ENCODE measurements at places on chromosomes 13 and 19.

- DNase-seq: no peak
Observed at GRCh38 chr19:8703223-8703622, 4.6 kb upstream of the ACTL9 start.

DNA sequence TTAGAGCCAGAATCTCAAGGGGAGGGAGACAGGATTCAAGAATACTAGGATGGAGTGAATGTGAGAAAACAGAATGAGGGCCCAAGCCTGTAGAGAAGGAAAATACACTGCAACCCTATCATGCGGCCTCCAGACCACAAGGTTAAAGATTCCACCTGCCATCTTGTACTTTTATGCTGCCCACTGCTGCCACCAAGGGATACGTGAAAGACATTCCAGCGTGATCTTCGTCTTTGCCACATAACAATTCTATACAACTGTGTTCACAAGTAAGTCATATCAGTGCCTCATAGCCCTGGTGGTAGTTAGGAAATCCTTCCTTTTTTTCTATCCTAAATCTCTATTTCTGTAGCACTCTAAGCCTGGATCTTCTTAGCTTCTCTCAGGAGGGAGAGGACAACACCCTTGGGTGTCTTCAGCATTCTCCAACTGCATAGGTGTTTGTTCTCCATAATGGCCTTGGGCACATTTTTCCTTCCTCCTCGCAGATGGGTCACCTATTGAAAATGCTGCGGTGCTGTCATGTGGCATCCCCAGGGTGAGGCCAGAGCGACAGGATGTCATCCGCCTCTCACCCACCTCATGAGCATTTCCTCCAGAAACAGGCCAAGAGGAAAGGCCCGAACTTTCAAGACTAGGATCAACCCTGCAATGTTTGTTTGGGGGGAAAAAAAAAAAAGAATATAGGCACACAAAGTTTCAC, 13.6 kb downstream of the TPT1 start:
- DNase-seq: no peak

DNA sequence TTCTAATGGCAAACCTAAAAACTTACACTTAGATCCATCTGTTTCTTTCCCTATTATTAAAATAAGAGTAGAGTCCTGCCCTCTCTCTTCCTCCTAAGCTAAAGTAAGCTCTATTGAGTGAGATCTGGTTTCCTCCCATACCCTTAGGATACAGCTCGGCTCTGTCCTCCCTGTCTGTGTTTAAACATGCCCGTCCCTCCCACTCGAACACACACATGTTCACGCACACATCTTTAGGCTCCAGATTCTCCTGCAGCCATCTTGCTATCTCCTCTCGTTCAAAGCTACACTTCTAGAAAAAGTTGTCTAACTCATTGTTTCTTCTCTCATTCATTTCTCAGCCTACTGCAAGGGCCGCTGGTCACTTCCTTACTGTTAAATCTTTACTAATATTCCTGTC, 15.1 kb upstream of the CEBPG start:
- DNase-seq: no peak

- no peak for DNase-seq
Observed at GRCh38 chr13:100275746-100276145, 186.9 kb downstream of the PCCA start.

- DNase-seq: no peak
Observed at GRCh38 chr19:45512881-45513483, 5.7 kb downstream of the VASP start.

DNA sequence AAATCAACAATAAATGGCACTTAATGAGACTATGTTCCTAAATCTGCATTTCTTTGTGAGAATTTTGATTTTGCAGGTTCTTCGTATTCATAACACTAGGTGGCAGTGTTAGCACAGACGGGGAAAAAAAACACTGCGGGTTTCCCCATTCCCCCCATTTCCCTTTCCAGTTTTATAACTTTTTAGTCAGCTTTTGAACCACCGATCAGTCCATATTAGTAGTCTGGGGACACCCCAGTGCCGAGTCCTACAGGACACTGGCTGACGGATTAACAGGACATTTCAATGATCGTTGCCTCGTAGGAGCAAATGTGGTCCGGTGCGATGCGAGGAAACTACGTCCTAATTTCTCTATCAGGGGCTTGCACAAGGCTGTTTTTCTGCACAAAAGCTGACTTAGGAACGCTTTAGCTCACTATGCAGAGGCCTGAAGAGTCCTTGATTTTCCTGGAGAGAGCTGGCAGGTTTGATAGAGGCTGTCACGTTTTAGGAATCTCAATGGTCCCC, 234.3 kb downstream of the LMO7 start:
- DNase-seq: peak; percentile 23

DNA sequence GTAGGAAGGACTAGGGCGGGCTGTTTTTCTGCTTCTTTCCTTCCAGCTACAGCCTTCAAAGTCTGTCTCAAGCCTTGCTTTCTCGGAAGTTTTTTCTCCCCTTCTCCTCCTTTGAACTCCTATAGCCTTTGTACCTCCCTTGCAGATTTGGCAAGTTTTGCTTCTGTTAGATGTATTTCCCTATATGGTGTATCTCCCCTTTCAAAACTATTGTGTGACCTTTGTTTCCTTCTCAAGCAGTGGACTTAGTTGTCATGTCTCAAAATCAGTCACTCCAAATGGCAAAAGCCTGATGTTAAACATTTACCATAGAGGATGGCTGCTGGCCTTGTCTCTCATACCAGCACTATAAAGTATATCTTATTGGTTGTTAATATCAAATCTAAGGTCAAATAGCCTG, 152.7 kb downstream of the FLT1 start:
- peak; percentile 69 for DNase-seq

DNA sequence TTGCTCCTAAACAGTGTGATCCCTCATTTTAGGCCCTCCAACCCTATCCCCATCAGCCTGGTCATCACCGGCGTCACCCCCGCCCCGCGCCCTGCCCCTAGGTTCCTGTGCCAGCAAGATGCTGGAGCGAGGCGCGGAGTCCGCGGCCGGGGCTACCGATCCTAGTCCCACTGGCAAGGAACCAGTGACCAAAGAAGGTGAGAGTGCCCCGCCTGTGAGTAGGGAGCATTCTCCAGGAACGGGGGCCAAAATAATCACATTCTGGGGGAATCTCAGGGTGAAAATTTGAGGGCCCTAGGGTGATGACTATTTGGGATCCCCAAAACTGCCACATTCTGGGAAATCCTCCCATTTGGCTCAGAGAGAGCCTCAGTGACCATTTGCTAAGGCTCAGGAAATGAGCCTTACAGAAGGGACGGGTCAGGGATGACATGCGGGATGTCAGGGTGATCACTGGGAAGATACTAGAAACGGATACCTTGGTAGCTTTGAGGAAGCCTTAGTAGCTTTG, 1.4 kb downstream of the ZNF575 start:
- no peak for DNase-seq

DNA sequence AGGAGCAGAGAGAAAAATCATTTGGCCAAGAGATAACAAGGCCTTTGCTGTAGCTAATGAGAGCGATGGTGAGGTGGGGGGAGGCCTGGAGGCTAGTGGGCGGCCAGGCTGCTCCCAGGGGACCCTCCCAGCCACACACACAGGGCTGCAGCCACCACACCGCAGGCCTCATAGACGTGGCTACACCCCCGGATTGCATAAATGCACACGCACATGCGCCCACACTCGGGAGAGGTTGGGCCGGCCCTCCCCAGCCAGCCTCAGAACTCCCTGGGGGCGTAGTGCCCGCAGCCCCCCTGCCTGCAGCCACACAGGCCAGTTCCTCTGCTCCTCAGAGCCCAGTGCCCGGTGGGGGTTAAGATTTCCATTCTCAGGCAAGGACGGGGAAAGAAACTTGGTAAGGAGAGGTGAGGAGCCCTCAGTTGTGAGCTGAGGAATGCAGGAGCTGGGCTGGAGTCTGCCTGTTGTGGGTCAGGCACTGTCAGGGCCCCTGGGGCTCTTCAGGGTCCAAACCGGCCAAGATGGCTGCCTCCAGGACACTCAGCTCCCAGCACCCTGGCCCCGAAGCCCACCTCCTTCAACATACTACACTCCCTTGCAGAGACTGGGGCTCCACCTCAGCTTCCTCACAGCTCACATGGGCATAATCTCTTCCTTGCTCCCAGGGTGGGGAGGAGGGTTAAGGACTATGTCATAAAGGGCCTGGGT, 8.0 kb downstream of the PTH2 start:
- DNase-seq: no peak

- DNase-seq: no peak
Observed at GRCh38 chr13:80962173-80962572, 621.2 kb upstream of the SPRY2 start.

DNA sequence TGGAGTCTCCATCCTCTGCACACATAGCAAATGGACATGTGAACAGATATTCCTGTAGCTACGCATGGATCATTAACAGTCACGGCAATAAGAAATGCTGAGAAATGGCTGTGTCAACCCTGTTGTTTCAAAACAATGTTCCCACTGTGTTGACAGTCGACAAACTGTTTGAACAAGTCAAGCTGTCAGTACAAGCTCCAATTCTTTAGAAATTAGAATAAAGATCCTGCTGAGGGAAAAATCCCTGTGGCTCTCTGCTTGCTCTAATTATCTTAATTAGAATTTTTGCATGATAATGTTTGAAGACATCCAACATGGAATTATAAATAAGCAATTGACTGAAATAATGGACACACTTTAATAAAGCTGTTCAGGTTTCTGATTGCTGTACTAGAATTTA, 37.9 kb upstream of the CPB2 start:
- no peak for DNase-seq

DNA sequence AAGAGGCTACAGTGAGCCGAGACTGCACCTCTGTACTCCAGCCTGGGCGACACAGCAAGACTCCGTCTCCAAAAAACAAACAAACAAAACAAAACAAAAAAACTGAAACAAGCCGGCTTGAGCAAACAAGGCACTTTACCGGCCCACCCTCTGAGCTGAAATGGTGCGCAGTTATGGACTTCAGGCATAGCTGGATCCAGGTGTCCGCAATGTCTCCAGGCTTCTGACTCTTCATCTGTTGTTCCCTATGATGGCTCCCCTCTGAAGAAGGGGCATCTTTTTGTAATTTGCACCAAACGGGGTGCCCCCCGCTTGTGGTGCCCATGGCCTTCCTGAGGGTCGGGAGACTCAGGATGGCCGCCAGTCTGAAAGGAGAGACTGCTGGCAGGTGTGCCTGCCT, 6.2 kb downstream of the C2CD4C start:
- DNase-seq: no peak

- DNase-seq: no peak
Observed at GRCh38 chr19:10422046-10422461, 1.7 kb downstream of the PDE4A start.

- no peak for DNase-seq
Observed at GRCh38 chr13:109834973-109835720, 48.8 kb upstream of the IRS2 start.

- no peak for DNase-seq
Observed at GRCh38 chr19:15072930-15073647, 8.9 kb upstream of the OR1I1 start.

- no peak for DNase-seq
Observed at GRCh38 chr13:57450356-57450755, 181.2 kb upstream of the PCDH17 start.

DNA sequence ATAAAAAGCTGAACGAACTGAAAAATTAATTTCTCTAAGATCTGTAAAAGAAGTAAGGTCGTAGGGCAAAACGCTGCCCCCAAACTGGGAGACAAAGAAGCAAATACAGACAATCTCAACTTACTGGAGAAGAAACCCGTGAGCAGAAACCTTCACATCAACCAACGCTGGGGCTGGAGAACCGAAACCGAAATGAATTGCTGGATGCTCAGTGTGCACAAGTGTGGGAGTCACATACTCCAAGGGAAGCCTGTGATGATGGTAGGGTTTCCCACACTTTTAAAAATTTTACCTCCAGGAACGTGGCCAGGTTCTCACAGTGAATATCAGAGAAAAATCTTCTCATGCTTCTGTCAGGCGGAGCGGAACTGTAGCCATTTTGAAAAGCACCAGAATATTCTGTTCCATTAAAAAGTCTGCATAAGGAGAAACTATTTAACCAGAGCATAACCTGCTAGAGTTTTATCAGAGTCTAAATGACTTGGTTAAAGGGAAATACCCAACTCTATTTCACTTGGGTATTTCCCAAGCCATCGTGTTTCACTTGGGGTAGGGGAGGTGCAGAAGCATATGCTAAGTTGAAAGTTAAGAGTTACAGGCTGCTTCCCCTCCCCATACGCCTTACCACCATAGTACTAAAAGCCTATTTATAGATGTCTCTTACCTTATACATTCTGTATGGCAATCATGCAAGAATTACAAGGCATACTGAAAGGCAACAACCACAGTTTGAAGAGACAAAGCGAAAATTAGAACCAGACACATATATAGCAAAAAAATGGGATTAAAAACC, 110.5 kb upstream of the SLITRK1 start:
- DNase-seq: no peak

DNA sequence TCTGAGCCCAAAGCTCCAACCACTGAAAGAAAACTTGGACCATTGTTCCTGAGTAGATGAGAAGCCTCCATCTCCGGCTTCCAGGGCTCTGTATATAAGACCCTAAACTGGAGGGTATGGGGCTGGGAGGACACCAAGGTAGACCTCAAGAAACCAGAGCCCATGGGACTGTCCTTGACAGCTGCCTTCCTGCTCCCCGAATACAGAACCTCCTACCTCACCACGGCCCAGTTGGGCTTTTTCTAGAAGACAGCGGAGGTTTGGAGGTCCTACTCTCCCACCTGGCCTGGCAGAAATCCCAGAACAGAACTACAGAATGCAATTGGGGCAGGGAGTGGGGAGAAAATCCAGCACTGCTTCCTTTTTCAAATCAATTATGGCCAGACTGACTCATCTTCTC, 177.3 kb upstream of the ZNF507 start:
- no peak for DNase-seq

- peak; percentile 62 for DNase-seq
Observed at GRCh38 chr13:21458451-21458812, 671 bp downstream of the ZDHHC20 start.

DNA sequence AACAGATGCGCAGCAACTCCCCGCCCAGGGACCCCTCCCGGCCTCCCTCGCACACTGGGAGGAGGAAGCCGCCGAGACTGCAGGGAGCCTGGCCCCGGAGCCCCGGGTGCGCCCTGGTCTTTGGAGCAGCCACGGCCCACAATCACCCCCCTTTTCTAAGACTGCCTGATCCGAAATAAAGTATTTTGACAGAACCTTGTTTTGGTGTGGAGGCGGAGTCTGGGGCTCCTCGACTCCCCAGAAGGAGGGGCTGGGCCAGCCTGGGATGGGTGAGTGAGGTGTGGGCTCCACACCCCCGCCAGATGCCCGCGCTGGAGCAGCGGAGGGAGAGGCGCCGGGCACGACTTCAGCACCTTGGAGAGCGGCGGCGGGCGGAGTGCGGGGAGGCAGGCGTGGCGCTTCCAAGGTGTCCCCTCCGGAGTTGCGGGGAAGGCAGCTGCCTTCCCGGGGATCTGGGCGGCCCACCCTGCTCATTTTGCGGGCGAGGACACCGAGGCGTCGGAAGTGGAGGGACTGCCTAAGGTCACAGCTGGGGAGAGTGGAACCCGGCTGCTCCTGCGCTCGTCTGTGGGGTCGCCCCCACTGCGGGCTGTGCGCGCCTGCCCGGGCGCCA, 9.4 kb downstream of the SIRT6 start:
- DNase-seq: peak; percentile 88

- DNase-seq: no peak
Observed at GRCh38 chr13:79361299-79361698, 44.8 kb downstream of the RBM26 start.

Measured in small intestine (tissue), 16 donors.